Spinal cord (tissue), 10 donors: ENCODE measurements at places on chromosomes 6 and 20.

- DNase-seq = peak; percentile 91
Observed at GRCh38 chr20:45157962-45158361, 16.7 kb upstream of the PI3 start.

GRCh38 chr6:112841553-112842329 is 494.6 kb downstream of the RFPL4B start:
- DNase-seq = no peak

DNA sequence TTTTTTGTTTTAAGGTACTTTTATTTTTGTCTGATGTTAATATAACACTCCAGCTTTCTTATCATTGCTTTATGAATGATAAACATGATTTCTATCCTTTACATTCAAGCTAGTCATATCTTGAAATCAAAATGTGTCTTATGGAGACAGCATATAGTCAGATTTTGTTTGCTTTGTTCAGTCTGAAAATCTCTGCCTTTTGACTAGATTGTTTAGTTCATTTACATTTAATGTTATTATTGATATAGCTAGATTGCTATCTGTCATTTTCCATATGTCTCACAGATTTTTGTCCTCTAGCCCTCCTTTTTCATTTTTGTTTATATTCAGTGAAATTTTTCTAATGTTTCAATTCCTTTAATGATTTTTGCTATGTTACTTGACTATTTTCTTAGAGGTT is 332.8 kb downstream of the SMOC2 start:
- no peak for DNase-seq

DNA sequence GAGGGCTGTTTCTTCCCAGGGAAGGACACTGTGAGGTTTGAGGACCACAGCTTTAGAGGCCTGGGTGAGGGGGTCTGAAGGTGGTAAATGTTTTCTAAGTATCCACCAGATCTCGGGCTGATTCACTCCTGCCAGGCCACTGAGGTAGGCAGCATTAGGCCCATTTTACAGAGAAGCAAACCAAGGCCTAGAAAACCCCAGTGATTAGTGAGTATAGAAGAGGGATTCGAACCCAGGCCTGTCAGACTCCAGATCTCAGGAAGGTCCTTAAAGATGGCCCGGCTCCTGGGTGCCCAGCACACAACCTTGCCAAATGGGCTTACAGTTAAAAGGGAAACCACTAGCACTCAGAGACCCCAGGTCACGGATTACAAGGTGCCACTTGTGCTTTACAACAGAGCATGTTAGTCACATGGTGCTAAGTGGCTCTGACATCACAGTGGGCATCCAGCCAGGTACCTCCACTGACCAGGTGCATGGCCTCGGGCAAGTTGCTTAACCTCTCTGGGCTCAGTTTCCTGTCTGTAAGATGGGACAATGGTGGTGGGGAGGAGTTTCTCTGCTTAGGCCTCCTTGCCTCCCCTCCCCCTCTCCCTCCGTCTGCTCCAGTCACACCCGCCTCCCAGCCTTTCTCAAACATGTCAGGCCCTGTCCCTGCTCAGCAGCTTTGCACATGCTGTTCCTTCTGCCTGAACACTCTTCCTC is 18.8 kb upstream of the SIRPA start:
- DNase-seq = no peak

DNA sequence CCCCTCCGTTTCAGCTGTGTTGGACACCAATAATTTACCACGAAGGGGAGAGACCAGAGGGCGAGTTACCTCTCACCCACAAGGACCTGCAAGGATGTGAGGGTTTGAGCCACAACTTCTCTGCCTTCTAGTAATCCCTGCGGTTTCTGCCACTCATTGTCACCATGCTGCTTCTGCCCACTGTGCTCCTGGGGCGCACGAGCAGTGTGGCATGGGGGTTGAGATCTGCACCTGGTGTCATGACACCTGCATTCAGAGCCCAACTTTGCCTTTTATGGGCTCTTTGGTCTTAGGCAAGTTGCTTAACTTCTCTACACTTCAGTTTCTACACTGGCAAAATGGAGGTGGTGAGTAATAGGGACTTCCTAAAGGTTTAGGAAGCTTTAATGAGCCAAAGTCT is 84.9 kb downstream of the SOBP start:
- DNase-seq = no peak

DNA sequence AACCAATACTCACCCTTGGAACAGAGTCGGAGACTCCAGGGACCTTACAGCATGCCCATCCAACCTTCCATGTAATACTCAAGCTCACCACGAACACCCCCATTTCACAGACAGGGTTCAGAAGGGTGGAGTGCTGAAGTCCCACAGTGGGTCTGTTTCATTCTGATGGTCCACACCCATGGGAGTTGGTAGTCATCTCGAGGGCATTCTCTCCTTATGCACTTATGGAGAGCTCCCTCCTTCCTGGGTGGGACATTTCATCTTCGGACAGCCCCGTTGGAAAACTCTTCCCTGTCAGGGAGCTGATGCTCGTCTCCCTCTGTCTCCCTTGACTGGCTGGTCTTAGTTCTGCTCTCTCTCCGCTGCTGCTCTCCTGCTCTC is 38.9 kb downstream of the COX4I2 start:
- DNase-seq = no peak

DNA sequence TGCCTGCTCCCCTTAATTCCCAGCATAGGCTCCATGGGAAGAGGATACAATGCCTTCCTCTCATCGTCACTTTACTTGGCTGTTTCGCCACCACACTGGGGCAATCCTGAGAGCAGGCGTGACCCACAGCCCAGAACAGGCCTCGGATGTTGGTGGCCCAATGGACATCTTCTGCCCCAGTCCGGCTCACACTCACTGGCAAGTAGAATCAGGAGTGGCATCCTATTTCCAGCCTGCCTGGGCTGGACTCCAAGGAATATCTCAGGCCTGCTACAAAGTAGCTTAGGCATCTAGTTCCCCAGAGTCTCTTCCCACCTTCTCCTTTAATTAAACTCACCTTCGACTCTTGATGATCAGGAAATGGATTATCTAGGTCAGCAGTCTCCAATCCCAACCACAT is 110.5 kb downstream of the LRFN2 start:
- no peak for DNase-seq

DNA sequence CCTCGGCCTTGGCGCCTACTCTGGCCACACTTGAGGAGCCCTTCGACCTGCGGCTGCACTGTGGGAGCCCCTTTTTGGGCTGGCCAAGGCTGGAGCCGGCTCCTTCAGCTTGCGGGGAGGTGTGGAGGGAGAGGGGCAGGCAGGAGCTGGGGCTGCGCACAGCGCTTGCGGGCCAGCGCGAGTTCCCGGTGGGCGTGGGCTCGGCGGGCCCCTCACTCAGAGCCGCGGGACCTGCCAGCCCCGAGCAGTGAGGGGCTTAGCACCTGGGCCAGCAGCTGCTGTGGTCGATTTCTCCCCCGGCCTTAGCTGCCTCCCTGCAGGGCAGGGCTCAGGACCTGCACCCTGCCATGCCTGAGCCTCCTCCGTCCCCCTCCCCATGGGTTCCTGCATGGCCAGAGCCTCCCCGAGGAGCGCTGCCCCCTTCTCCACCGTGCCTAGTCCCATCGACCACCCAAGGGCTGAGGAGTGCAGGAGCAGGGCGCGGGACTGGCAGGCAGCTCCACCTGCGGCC is 136.8 kb downstream of the EPHA7 start:
- DNase-seq = no peak

DNA sequence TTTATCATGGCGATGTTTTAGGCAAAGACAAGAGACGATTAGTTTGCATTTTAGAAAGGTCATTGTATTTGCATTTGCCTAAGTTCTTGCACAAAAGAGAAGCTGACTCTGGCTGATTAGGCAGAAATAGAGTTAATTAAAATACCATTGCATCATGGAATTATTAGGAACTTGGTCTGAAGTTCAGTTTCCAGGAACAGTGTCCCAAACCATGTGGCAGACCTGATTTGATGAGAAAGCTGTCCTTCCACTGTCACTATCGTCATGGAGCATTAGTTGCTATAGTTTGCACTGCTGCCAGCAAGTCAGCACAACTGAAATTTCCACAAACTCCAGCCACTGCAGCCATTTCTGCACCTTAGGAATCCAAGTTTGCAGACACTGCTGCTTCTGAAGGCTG is 24.3 kb upstream of the MCUR1 start:
- DNase-seq = no peak

DNA sequence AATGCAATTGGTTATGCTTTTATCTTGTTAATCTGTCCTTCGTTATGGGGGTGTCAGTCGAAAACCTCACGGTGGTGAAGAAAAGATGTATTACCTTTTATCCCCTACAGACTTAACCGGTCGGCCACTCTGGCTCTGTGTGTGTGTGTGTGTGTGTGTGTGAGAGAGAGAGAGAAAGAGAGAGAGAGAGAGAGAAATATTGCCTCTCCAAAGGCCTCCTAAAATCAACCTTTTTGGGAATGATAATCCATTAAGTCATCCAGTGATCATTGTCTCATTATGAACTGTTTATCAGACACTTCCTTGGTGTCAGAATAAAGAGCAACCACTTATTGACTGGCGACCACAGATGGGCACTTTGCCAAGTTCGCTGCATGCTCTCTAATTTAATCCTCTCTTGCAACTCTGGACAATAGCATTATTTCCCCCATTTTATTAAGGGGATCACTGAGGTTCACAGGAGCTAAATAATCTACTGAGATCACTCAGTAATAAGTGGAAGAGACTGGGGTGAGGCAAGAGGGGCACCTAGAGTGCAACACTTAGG is 30.7 kb downstream of the SLC35D3 start:
- DNase-seq = no peak
